ENCODE measurements at places on chromosomes 5 and 9.
A peak's percentile ranks its signal among the peaks of the same experiment; 100 is the strongest.

- DNase-seq, result no peak
Observed at GRCh38 chr5:151041577-151042268, 21.3 kb downstream of the GPX3 start.

DNA sequence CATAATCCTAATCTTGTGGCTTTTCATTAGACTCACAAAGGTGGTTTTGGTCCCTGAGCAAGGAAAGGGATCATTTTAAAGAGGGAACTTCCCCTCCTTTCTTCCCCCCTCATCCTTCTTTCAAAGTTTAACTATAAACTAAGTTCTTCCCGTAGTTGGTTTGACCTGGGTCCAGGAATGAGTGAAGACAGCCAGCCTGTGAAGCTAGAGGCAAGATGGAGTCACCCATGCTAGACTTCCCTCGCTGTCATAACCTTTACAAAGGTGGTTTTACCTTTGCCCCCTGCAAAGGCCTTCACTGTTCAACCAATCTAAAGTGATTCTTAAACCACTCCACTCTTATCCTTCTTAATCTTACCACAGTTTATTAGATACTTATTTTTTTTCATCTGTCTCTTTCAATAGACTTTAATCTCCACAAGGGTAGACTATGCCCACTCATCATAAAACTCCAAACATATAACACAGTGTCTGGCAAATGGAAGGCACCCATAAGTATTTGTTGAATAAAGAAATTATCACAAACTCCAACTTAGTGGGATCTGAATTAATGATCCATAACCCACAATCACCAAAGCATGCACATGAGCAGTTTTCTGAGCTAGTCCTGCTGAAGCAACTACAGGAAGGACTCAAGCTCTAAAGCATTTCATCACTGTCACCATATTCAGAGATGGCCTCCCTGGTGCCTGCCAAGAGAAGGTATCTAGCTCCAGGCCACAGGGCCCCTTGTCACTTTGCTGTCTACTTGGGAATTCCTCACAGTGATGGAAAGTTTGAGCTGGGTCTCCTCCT lies 369.0 kb downstream of the SPOCK1 start:
- DNase-seq, result no peak

- no peak for DNase-seq
Observed at GRCh38 chr5:169339869-169340268, 38.9 kb upstream of the SLIT3 start.

- peak; percentile 70 for DNase-seq
Observed at GRCh38 chr5:173228639-173229381, 6.2 kb downstream of the NKX2-5 start.

- no peak for DNase-seq
Observed at GRCh38 chr5:35047785-35048404, at the start of gene AGXT2. Gene AGXT2 (minus strand): TSS chr5:35047949. CDS start chr5:35047892, 57 bp downstream.

- DNase-seq, result no peak
Observed at GRCh38 chr5:74009502-74009901, 383.5 kb downstream of the ARHGEF28 start.

GRCh38 chr9:98977813-98978212 lies 34.1 kb downstream of the COL15A1 start:
- DNase-seq, result no peak

DNA sequence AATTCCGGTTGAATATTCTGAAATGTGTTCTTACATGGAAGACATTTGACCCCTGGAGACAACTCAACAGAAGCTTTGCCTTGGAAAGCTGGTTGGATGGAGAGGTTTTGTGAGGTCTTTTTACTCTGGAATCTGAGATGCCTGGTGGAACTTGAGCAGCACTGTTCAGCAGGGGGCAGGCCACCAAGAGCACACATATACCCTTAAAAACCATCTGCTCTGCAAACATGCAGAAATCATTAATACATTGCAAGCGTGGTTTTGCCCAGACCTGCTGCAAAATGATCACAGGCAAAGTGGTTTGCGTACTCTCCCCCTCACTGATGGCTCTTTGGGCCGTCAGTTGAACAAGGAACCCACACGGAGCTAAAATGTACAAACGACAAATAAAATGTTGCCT lies 32.8 kb upstream of the DAP start:
- DNase-seq, result no peak

- DNase-seq, result peak; percentile 69
Observed at GRCh38 chr9:37486616-37487548, 1.1 kb downstream of the POLR1E start.

- no peak for DNase-seq
Observed at GRCh38 chr5:108905805-108906204, 158.1 kb downstream of the FER start.

- no peak for DNase-seq
Observed at GRCh38 chr5:159908591-159908940, 7.7 kb upstream of the ADRA1B start.

DNA sequence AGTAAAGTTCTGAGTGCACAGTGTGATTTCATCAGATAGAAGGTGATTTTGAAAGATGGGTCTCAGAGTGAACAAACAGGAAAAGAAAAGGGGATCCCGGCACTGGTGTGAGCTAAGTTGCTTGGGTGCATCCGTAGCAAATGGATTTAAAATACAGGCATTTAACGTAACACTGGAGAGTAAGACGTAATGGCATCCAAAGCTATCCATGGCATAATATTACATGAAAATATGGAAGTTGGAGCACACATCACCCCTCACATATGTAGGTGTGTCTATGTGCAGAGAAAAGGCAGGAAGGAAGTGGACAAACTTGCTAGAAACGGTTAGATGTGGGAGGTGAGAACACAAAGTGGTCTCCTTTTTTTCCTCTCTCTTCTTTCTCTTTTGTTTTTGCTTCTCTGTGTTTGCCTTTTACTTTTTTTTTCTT lies 38.2 kb upstream of the SEMA4D start:
- no peak for DNase-seq

GRCh38 chr9:87336914-87337333 lies 160.7 kb upstream of the DAPK1 start:
- DNase-seq, result peak; percentile 92

GRCh38 chr5:126527892-126528291 lies 67.1 kb downstream of the ALDH7A1 start:
- DNase-seq, result no peak

GRCh38 chr5:53825016-53825415 lies 264.6 kb downstream of the NDUFS4 start:
- DNase-seq, result no peak

DNA sequence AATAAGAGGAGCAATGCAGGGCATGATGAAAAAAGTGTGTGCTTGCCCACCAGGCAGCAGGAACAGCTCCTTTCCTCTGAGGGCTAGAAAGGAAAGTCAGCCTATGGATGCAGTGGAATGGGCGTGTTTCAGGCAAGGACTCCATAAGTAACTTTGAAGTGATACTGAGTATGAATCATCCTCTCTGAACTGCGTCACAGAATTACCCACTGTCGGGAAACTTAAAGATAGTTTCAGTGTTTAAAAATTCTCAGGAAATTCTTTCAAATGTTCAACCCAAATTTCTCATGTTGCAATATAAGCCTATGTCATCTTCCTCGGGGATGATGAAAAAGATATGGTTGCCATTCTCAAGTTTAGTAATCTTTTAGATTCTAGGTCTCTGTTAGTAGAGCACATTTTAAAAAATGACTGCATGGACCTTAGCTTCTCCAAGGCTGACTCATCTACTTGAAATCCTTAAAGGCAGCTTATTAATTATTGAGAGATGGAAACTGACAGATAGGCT lies 27.7 kb downstream of the PTCD2 start:
- no peak for DNase-seq

DNA sequence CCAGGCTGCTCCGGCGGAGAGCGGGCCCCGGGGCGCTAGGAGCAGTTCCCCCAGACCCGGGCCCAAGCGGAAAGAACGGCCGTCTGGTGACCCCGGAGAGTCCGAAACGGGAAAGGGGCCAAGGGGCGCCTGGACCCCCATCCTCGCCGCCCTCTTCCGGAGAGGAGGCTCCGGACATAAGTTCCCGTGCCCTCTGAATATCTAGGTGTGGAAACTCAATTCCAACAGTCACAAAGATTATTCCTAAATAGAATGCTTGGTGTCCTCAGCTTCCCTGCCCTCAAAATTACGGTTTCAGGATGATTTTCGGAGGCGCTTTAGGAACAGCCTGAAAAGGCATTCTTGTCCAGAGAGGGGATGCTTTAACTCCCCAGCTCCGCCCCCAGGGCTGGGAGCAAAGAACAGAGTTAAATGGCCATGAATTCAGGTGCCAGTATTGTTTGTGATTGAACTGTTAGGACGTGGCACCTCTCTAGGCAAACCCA lies 681 bp upstream of the LHFPL2 start:
- DNase-seq, result peak; percentile 67

- no peak for DNase-seq
Observed at GRCh38 chr5:15249152-15249551, 250.8 kb upstream of the FBXL7 start.

GRCh38 chr5:61701877-61702602 lies 370.0 kb downstream of the ZSWIM6 start:
- DNase-seq, result no peak

DNA sequence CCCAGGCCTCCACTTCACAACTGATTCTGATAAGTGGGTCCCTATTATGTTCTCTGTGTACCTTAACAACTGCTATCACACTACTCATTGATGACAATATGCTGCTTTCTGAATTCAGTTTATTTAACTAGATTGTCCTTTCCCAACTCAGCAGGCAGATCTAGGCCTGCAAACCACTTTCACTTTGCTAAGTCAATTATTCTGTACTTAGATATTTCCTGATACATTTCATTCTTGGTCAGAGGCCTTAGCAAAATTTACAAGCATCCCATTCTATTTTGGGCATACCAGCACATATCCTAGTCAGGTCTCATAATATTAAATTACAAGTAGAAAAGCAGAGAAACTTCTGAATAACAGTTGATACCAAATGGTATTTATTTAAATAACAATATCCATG lies 235.7 kb upstream of the HAPLN1 start:
- DNase-seq, result no peak

GRCh38 chr5:96614110-96614691 lies 48.0 kb upstream of the CAST start:
- peak; percentile 88 for DNase-seq

DNA sequence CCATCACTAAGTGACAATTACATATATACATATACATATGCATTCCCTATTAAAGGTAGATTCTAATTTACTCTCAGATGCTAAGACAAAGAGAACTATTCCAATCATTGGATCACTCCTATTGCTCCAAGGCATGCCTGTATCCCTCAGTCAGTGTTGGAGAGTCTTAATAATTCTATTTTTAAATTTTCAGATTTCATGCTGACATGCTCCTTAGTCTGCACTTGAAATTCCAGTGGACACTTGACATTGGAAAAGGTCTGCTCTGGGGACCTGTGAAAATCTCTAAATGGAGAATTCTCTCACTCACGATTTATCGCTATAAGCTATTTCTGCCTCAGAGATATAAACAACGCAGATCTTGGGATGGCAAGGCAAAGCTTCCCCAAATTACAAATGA lies 3.9 kb upstream of the FUBP3 start:
- DNase-seq, result no peak

DNA sequence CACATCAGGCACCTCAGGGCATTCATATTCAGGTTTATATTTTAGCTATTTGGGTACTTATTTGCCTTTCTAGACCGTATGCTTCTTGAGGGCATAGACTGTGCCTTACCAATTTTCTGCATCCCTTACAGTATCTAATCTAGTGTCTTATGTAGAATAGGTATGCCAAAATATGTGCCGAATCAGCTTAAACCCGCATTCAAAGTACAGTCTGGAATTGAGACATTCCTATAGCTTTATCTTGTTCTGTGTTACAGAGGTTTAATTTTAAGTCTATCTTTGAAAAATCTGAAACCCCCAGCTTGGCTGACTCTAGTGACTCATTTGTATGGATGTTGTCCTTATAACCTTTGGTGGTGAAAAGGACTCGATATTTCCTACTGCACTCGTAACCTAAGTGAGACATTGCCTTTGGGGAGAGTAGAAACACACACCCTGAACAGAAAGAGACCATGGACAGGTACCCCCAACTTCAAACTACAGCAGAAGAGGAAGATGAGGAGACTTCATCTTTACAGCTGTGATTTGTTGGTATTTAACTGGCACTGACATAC lies 27.0 kb upstream of the TMOD1 start:
- no peak for DNase-seq

DNA sequence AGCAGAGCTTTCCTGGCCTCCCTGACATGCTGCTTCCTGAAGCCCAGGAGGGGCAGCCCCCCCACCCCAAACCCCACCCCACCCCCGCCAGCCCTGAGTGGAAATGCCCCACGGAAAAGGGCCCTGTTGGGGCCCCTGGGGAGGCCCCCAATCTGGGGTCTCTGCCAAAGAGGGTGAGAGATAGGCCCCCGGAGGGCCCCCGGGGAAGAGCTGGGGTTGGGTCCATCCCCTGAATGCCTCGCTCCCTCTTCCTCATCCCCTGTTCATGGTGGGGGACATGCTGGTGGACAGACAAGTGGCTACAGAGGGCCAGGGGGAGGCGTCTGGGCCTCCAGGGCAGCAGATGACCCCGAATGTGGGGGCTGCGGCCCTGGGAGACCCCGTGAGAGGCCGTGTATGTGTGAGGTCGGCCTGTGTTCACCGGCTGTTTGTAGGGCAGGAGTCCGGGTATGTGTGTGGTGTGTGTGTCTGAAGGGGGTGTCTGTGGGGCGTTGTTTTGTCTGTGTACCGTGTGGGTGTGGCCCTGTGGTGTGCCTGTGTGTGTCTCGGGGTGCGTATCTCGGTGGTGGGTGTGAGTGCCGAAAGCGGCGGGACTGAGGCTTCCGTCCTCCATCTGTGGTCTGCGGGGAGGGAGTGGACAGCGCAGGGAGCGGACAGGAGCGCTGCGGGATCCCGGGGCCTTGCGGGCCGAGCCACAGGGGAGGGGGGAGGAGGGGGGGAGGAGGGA lies 11.3 kb downstream of the C9orf50 start:
- DNase-seq, result no peak

- no peak for DNase-seq
Observed at GRCh38 chr9:117156144-117156688, 258.6 kb downstream of the ASTN2 start.

DNA sequence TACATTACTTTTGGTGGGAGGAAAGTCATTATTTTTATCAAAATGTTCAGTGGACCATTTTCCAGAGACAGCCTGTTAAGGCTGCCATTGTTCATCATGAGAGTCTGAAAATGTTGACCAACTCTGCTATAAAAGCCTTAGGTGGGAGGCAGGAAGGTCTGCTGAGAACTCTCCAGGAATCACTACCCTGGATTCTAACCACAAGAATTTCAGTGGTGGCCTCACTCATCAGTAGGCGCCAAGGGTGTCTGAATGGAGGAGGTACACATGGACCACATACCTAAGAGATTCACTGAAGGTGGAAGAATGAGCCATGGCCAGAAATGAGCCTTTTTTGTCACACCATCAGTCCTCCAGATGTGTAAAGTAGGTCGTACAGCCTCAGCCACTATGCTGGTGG lies 21.0 kb upstream of the TLX3 start:
- no peak for DNase-seq

- peak; percentile 12 for DNase-seq
Observed at GRCh38 chr9:36031774-36032555, 4.7 kb upstream of the RECK start.

GRCh38 chr9:254516-254915 lies 39.9 kb downstream of the DOCK8 start:
- DNase-seq, result no peak

- DNase-seq, result no peak
Observed at GRCh38 chr5:151570058-151570457, 21.1 kb downstream of the FAT2 start.

- no peak for DNase-seq
Observed at GRCh38 chr9:83940590-83941303, 19.5 kb upstream of the KIF27 start.

All from tongue (tissue), 3 donors.